Transverse colon (tissue), 4 donors: ENCODE measurements at places on chromosomes 6 and 20. TPM values are rescaled to one million over a fixed set of nuclear protein-coding genes. Genes with fewer than 3 reads are reported as not detected.

DNA sequence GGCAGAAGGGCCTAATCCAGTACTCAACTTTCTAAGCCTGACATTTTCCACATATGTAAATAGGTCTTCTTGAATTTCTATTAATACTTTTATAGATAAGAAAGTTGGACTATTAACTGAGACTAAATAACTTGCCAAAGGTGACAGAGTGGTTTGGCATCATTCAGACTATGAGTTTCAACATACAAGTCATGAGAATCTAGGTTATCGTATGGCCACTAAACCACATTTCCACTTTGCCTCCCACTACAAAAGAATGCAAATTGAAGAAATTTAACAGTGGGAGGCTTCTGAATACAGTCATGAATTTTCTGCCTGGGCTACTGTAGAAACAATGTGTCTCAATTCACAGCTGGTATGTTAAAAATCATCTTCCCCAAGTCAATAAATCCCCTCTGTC, 531.0 kb upstream of the AGPAT4 start:
- no peaks in the 10 kb centered on the region for H3K4me1 ChIP-seq
- H3K27me3 ChIP-seq = no peaks in the 10 kb centered on the region
- H3K36me3 ChIP-seq = no peaks in the 10 kb centered on the region

DNA sequence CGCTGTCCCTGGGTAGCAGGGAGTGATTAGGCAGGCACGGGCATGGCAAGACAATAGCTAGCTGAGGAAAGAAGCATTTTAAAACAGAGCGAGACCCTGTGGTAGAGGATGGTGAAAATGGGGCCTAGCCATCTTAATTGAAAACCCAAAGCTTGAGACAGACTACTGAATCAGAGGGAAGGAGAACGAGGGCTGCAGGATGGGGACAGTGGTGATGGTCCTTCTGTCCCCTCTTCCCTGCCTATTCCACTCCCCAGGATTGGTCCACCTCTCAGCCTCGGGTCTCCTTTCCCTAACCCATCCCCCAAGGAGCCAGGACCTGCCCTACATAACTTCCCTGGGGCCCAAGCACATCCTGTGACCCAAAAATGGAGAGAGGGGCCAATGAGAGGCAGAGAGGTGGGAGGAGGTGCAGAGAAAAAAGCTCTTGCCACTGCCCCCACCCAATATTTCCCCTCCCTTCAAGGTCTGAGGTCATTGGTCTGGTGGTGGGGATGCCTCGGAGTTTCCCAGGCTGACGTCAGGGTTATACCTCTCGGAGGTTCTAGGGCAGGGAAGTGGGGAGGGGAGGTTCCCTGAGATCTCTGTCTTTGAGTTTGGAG, 884 bp upstream of the CUTA start:
- H3K4me1 ChIP-seq = peaks cover 19% of the 10 kb centered on the region
- no peak for DNase-seq
- peak overlapping the region; percentile 4 for H3K4me3 ChIP-seq
- H3K27me3 ChIP-seq = no peaks in the 10 kb centered on the region
- peak overlapping the region; percentile 96 for H3K27ac ChIP-seq

DNA sequence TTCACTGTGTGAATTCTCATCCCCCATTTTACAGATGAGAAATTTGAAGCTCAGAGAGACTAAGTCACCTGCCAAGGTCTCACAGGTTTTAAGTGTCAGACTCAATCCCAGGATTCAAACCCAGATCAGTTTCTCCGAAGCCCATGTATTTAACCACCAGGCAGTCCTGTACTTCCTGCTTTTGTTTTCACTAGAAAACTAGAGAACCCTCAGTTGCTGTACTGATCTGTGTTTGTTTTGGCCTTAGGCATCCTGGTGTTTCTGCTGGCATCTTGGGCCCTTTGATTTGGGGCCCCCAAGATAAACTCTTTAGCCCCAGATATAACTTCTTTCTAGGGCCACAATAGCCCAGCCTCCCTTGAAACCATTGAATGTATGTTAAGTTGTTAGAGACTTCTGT, 36.5 kb downstream of the PPP1R16B start:
- peak overlapping the region; percentile 45 for H3K27ac ChIP-seq
- no peak for DNase-seq
- H3K36me3 ChIP-seq = no peaks in the 10 kb centered on the region
- no peak overlapping the region for H3K4me3 ChIP-seq

GRCh38 chr20:50052550-50053361, 60.2 kb downstream of the UBE2V1 start:
- H3K27me3 ChIP-seq = peaks cover 12% of the 10 kb centered on the region
- DNase-seq = no peak
- H3K36me3 ChIP-seq = no peaks in the 10 kb centered on the region
- H3K4me1 ChIP-seq = peaks cover 9% of the 10 kb centered on the region
- H3K4me3 ChIP-seq = no peak overlapping the region

The WRNIP1 gene
- total RNA-seq = 65.9 TPM

- H3K27ac ChIP-seq = no peak overlapping the region
- no peak overlapping the region for H3K4me3 ChIP-seq
- H3K36me3 ChIP-seq = no peaks in the 10 kb centered on the region
- H3K4me1 ChIP-seq = no peaks in the 10 kb centered on the region
- no peak for DNase-seq
Observed at GRCh38 chr20:1618954-1619540, 762 bp downstream of the SIRPB1 start.

GRCh38 chr20:4672948-4673347, 48.8 kb upstream of the PRND start:
- no peaks in the 10 kb centered on the region for H3K27me3 ChIP-seq
- no peak overlapping the region for H3K4me3 ChIP-seq
- no peaks in the 10 kb centered on the region for H3K4me1 ChIP-seq
- no peaks in the 10 kb centered on the region for H3K36me3 ChIP-seq

- H3K27me3 ChIP-seq = no peaks in the 10 kb centered on the region
- H3K36me3 ChIP-seq = peaks cover 1% of the 10 kb centered on the region
- H3K4me3 ChIP-seq = no peak overlapping the region
- peak; percentile 28 for DNase-seq
- H3K27ac ChIP-seq = no peak overlapping the region
Observed at GRCh38 chr6:52976591-52977035, 18.5 kb downstream of the GSTA4 start.

DNA sequence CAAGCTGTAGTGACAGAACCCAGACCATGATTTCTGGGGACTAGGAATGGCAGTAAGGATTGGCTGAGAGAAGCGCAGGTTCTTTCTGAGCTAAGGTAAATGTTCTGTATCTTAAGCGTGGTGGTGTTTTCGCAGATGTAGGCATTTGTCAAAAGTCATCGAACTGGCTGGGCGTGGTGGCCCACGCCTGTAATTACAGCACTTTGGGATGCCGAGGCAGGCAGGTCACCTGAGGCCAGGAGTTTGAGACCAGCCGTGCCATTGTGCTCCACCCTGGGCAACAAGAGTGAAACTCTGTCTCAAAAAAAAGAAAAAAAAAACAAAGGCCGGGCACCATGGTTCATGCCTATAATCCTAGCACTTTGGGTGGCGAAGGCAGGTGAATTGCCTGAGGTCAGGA, 40.7 kb upstream of the EYA2 start:
- no peaks in the 10 kb centered on the region for H3K36me3 ChIP-seq
- H3K4me3 ChIP-seq = no peak overlapping the region
- H3K27ac ChIP-seq = no peak overlapping the region
- no peak for DNase-seq
- H3K27me3 ChIP-seq = no peaks in the 10 kb centered on the region

- no peak within 1 kb of the TSS for H3K4me3 ChIP-seq
- H3K4me1 ChIP-seq = no peaks in the 10 kb centered on the region
- H3K27ac ChIP-seq = peak within 1 kb of the TSS; percentile 56
- H3K36me3 ChIP-seq = no peaks in the 10 kb centered on the region
Observed at GRCh38 chr6:158649289-158650143, at the start of gene SYTL3. Gene SYTL3, plus strand, starts transcription at chr6:158650054. Its CDS starts 13,215 bp downstream, at chr6:158663269.

- DNase-seq = no peak
- H3K27me3 ChIP-seq = no peaks in the 10 kb centered on the region
- no peaks in the 10 kb centered on the region for H3K36me3 ChIP-seq
- H3K27ac ChIP-seq = no peak overlapping the region
- H3K4me1 ChIP-seq = no peaks in the 10 kb centered on the region
Observed at GRCh38 chr6:142374965-142375733, 73.3 kb downstream of the ADGRG6 start.

The IMPG1 gene
- total RNA-seq = not detected

- peaks cover 8% of the 10 kb centered on the region for H3K4me1 ChIP-seq
- no peaks in the 10 kb centered on the region for H3K36me3 ChIP-seq
- no peak overlapping the region for H3K4me3 ChIP-seq
- DNase-seq = no peak
- H3K27ac ChIP-seq = peak overlapping the region; percentile 58
Observed at GRCh38 chr6:32045811-32046449, 7.7 kb downstream of the CYP21A2 start.

DNA sequence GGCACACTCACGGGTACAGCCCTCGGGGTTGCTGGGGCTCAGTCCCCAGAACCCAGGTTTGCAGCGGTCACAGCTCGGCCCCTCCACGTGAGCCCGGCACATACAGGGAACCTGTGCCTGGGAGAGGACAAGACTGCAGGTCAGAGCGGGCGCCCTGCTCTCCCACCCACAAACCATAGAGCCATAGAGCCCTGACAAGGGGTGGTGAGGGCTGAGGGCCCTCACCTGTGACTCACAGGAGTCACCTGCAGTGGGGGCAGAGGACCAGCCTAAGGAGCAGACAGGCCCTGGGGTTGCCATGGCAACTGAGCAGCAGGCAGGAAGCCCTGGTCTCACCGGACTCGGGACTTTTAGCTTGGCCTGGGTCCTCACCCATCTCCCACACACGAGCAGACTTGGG, 30.8 kb downstream of the LAMA5 start:
- H3K4me1 ChIP-seq = no peaks in the 10 kb centered on the region
- no peak overlapping the region for H3K4me3 ChIP-seq
- no peak for DNase-seq
- H3K27me3 ChIP-seq = no peaks in the 10 kb centered on the region

GRCh38 chr20:2280082-2280481, 15.7 kb upstream of the TGM3 start:
- H3K27ac ChIP-seq = no peak overlapping the region
- H3K27me3 ChIP-seq = no peaks in the 10 kb centered on the region
- no peak overlapping the region for H3K4me3 ChIP-seq
- no peaks in the 10 kb centered on the region for H3K4me1 ChIP-seq
- DNase-seq = no peak

DNA sequence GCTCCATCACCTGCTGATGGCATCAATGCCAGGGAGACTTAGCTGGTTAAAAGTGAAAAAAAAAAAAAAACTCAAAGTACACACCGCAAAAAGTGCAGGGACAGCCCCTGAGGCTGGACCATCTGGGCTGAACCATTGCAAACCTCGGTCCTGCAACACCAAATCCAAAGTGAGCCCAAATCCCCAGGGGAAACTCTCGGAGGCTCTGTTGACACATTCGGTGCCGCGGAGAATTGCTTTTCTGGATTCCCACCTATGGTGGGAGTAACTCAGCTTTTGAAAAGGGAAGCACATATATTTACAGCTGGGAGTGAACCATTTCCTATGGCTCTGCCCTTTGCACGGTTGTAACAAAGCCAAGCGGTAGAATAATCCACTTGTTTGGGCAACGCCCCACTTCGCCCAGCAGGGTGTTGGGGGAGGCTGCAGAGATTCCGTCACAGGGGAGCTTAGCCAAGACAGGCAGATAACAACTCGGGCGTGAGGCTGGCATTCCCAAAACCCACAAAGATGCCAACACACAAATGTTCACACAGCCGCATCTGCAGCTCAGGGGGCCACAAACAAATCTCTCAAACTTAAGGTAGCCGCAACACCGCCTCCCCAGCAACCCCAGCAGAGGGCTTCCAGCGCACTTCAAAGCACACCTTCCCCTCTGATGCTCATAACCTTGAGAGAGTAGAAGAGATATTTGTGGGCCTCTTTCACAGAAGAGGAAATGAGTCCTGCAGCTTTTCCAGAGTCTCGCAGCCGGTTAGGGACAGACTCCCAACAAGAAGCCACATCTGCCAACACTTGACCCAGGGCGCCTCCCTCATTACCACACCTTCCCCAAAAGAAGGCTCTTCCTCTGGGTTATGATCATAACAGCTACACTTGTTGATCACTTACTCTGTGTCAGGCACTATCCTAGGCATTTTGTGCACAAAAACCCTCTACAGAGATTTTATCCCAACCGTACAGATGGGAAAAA, 11.4 kb downstream of the ZC3H12D start:
- H3K36me3 ChIP-seq = no peaks in the 10 kb centered on the region
- no peaks in the 10 kb centered on the region for H3K27me3 ChIP-seq

DNA sequence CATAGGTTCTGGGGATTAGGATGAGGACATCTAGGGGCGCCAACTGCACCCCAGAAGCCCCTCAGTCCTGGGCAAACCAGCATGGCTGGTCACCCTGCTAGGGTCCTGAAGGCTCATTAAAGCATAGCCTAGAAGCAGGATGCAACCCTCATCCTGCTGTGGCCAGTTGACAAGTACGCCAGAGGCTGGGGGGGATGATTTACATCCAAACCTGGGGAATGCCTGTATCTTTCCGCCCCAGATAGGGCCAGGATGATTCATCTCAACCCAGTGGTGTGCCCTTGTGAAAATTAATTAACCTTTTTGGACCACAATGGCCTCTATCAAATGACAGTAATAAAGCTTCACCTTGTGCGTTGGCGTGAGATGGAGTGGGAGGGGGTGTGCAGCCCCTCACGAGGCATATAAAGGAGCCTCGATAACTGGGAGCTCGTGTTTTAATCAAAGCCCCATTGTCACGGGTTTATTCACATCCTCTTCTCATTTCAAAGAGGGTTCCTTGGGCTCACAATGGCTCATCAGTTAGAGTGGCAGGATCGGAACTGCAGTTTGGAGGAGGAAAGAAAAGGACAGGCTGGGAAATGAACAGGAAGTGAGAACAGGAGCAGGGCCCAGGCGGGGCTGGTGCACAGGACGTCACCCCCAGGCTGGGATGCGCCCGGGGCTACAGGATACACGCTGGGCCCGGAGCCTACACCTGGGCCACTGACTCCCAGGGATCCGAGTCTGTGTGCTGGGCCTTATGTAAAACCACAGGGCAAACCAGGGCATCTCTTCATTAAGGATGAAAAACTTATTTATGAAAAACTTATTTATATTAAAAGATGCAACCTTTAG, 121.8 kb upstream of the PHACTR3 start:
- DNase-seq = no peak
- no peaks in the 10 kb centered on the region for H3K36me3 ChIP-seq
- H3K4me3 ChIP-seq = no peak overlapping the region

The SOBP gene
- 3.5 TPM for total RNA-seq

The BTN1A1 gene
- total RNA-seq = 0.32 TPM

DNA sequence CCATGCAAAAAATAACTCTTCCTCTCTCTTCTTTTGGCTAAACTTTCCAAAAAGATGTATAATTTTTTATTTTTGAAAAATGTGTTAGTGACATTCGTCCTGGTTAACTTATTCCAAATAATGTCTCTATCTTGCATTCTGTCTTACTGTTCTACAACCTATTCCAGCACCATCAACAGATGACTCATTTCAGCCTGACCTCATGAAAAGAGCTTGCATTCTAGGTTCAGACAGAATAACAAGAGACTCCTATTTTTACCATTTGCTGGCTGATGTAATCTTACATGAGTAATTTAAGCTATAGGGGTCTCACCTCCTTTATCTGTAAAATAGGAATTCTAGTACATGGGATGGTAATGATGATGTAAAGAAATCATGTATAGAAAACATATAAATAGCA, 109.0 kb downstream of the FUT9 start:
- H3K4me1 ChIP-seq = no peaks in the 10 kb centered on the region
- H3K27me3 ChIP-seq = no peaks in the 10 kb centered on the region
- no peak overlapping the region for H3K27ac ChIP-seq
- no peak for DNase-seq
- H3K4me3 ChIP-seq = no peak overlapping the region

- H3K36me3 ChIP-seq = no peaks in the 10 kb centered on the region
- no peaks in the 10 kb centered on the region for H3K4me1 ChIP-seq
- H3K27ac ChIP-seq = no peak overlapping the region
- H3K27me3 ChIP-seq = no peaks in the 10 kb centered on the region
Observed at GRCh38 chr6:132964101-132964867, 149.9 kb downstream of the RPS12 start.
